Brain microvascular endothelial cell (primary cell): ENCODE measurements at places on chromosomes 6 and 20.

- DNase-seq: peak; percentile 9
Measured at GRCh38 chr6:156617376-156617775, 159.8 kb upstream of the ARID1B start.

DNA sequence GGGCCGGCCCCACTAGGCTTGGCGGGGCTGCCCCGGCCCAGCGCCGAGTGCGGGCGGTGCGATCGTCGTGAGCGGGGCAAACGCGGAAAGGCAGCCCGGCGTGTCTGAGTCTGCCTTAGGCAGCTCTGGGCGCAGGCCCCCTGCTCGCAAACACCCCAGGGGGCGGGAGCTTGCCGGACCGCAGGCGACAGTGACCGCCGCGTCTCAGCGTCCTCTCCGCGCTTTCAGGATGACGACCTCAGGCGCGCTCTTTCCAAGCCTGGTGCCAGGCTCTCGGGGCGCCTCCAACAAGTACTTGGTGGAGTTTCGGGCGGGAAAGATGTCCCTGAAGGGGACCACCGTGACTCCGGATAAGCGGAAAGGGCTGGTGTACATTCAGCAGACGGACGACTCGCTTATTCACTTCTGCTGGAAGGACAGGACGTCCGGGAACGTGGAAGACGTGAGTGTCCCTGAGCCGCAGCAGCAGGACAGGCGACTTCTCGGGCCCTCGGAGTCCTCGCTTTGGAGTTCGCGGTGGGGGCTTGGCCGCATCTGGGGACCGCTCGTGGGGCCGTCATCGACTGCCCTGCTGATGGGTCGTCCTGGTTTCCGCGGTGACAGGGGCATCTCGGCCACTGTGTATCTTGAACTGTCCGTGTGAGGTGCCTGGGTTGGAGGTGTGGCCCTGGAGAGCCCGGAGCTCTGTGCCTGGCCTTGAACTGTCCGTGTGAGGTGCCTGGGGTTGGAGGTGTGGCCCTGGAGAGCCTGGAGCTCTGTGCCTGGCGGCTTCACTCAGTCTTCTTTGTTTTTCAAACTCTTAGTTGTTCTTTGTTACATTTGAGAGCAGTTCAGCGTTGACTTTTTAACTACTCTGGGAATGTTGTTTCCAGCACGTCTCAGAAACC, 786 bp downstream of the ADRM1 start:
- DNase-seq: no peak

DNA sequence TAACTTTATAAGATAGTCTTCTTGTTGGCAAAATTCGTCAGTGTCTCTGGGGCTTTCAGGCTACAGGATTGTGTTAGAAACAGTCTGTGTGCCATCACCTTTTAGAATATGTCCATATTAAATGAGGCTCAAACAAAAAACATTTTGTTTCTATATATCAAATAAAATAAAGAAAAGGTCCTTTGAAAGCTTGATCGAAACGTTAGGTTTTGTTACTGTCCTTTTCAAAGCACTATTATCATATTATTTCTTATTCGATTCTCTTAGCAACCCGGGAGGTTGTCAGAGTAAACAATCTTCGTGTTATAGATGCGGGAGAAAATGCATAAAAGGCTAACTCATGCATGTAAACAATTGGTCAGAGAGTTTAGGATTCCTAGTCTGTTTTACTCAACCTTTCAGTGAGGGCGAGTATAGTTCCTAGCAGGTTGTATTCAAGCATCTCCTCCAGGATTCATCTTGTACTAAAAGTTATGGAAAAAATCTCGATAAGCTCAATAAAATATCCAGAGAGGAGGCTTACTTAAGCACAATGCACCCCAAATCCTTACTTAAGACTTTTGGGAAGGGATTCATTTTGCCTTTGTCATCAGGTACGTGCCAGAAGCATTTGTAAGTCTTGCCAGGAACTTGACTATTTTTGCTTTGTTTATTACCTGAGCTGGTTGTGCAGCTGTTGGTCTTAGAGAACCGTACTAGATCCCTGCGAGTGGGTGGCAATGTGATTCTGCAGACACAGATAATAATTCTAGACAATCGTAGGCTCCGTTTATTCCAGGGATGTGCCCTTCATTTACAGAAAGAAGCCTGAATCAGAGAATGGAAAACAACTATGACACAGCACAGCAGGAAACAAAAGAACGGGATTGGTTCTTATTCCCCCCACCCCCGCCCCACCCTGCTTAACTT, 159.6 kb upstream of the ZNF217 start:
- no peak for DNase-seq

GRCh38 chr6:106555767-106556166, 73.5 kb downstream of the RTN4IP1 start:
- DNase-seq: no peak

DNA sequence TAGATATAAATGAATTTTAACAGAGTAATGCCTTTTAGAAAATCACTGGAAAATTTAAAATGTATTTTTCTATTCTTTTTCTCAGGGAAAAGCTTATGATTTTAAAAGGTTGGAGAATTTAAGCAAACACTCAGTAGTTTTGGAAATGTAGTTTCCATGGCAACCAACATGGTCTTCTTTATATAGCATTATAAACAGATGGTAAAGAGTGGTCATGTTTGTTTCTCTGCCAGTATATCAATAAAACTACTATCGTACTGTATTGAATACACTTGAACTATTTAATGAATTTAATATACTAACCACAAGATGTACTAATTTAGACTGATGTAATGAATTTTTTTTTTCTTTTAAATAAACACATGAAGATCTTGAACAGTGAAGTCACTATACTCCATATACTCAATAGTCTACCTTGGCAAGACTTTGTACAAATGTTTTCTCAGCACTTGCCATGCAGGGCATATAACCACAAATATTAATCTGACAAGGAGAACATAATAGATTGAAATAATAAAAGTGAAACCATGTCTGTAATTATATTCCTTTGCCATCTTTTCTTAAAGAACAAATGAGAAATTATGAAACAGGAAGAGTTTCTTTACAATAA, 105.5 kb downstream of the PDSS2 start:
- no peak for DNase-seq

GRCh38 chr20:51643390-51643789, 100.9 kb upstream of the NFATC2 start:
- no peak for DNase-seq

- no peak for DNase-seq
Measured at GRCh38 chr20:44204832-44205215, 5.7 kb downstream of the OSER1 start.

GRCh38 chr20:22374678-22375590, 209.4 kb downstream of the FOXA2 start:
- peak; percentile 28 for DNase-seq

GRCh38 chr6:113758826-113759574, 98.1 kb upstream of the MARCKS start:
- DNase-seq: peak; percentile 22

- no peak for DNase-seq
Measured at GRCh38 chr6:137937834-137938233, 70.8 kb downstream of the TNFAIP3 start.

- no peak for DNase-seq
Measured at GRCh38 chr20:13610184-13610583, 28.5 kb downstream of the TASP1 start.

DNA sequence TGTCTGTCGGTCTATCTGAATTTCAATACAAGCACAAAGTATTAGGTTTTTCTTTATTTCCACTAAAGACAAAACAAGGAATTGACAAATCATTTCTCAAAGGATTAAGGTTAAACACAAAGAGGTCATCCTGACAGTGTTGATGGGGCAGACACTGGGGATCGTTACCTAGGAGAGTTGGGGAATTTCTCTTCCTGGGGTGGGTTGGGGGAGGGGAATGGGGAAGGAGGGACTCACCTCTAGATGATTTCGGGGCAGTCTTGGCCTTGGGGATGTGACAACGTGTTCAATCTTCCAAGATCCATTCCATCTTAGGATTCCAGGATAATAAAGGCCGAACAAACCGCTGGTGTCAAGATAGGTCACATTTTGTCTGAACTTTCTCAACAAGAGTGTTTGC, 35.4 kb upstream of the FOXA2 start:
- DNase-seq: no peak

- DNase-seq: no peak
Measured at GRCh38 chr20:43363506-43363905, 94.2 kb upstream of the SRSF6 start.

DNA sequence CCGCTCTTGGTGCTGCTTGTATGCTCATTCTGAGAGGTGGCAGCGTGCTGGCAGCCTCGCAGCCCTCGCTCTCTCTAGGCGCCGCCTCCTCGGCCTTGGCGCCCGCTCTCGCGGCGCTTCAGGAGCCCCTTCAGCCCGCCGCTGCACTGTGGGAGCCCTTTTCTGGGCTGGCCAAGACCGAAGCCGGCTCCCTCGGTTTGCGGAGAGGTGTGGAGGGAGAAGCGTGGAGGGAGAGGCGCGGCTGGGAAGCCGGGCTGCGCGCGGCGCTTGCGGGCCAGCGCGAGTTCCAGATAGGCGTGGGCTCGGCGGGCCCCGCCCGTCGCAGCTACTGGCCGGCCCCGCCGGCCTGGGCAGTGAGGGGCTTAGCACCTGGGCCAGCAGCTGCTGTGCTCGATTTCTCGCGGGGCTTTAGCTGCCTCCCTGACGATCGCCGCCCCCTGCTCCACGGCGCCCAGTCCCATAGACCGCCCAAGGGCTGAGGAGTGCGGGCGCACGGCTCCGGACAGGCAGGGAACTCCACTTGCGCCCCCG, 19.5 kb upstream of the FAM8A1 start:
- DNase-seq: peak; percentile 25

DNA sequence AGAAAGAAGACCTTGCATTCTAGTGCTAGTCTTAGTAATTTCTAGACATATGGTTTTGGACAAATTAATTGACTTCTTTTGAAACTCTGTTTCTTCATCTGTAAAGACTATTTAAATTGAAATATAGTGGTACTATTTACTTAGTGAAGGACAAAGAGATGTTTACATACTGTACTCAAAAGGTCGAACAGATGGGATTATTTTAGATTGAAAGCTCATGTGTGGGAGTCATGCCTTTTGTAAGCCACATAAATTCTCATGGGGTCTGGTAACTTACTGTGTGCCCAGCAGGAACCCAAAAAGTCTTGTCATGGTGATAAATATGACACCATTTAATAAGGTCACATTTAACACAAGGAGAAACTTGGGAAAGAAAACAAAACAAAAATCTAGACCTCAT, 368.2 kb upstream of the CITED2 start:
- DNase-seq: no peak

- no peak for DNase-seq
Measured at GRCh38 chr6:130743175-130743574, 84.0 kb upstream of the SMLR1 start.

DNA sequence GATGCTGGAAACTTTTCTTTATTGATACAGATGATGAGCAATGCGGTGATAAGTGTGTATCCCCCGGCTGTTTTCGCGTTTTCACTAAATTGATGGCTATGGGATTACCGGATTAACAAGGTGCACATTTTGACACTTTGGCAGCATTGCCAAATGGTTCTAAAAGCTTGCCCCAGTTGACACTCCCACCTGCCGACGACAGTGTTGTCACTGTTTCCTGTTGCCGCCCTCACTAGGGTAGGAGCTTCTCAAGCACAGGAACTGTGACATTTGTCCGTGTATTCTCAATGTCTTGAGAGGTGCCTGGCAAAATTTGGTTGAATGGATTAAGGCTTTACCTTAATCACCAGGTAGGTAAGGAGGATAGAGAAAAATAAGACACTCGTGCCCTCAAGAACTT, 9.8 kb upstream of the MAPK13 start:
- no peak for DNase-seq

- peak; percentile 34 for DNase-seq
Measured at GRCh38 chr6:6333501-6333900, 13.0 kb upstream of the F13A1 start.

GRCh38 chr20:58469616-58470015, 45.6 kb downstream of the APCDD1L start:
- DNase-seq: no peak

DNA sequence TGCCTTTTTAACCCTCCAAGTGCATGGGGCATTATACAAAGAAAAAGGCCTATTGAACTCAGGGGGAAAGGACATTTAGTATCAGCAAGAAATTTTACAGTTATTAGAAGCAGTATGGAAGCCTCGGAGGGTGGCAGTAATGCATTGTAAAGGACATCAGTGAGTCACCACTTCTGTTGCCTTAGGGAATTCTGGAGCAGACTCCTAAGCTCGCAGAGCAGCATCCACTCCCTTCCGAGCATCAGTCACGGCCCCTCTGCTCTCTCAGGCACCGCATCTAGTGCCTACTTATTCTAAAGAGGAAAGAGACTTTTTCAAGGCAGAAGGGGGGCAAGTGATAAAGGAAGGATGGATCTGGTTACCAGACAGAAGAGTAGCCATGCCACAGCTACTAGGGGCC, 296.5 kb downstream of the RNGTT start:
- DNase-seq: no peak

DNA sequence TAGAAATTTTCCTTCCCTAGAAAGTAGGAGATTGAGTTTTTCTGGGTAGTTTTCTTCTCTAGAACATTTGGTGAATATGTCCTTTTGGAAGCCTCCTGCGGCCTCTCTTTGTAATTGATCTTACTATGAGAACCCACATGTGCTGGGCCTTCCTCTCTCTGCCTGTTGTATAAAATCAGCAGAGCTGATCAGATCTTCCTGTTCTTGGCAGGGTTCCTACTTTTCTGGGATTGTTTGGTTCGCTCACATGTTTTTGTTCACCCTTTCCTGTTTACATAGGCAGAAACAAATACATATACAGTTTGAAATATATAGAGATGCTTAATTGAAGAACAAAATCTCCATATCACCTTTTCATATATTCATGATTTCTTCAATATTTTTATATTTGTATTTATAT, 57.8 kb downstream of the IL22RA2 start:
- no peak for DNase-seq

GRCh38 chr6:92892626-92893170, 526.7 kb downstream of the EPHA7 start:
- no peak for DNase-seq

DNA sequence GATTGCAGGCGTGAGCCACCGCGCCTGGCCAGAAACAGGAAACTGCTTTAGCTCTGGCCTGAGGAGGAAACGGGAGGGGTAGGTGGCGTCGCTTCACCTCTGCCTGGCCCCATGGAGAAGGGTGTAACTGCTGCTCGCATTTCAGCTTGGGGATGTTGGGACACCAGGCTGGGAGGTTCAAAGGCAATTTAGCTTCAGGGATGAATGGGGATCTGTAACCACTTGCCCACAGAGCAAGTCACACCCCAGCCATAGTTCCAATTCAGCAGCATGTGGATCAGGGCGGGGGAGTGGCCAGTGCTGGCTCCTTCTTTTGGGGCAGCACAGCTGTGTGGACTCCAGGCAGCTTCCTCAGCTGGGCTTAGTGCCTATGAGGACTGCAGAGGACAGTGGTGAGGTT, 34.8 kb upstream of the NUP153 start:
- DNase-seq: no peak

GRCh38 chr20:3898639-3899038, 9.5 kb downstream of the PANK2 start:
- DNase-seq: no peak

GRCh38 chr20:36666181-36666740, 20.3 kb upstream of the SLA2 start:
- DNase-seq: peak; percentile 1
